ENCODE measurements at places on chromosomes 7 and 10.
A peak's percentile ranks its signal among the peaks of the same experiment; 100 is the strongest.

- DNase-seq, result peak; percentile 47
These were observed 103.0 kb upstream of the LSM8 start for GRCh38 chr7:118080947-118081346.

DNA sequence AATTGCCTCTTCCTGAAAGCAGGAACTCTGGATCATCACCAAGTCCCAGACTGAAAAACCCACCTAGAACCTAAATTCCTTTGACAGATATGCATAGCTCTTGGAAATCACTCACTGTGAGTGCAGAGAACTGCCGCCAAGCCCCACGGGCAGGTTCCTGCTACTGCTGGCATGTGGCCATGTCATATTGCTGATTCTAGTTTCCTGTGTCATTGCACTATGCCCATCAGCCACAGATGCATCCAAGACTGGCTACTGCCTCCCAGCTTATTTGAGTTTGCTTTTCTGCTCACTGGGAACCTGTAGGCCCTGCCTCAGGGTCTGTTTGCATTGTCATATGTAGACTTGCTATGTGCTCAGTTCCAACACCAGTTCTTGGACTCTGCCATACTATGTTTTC, 786.0 kb downstream of the GRID1 start:
- no peak for DNase-seq

DNA sequence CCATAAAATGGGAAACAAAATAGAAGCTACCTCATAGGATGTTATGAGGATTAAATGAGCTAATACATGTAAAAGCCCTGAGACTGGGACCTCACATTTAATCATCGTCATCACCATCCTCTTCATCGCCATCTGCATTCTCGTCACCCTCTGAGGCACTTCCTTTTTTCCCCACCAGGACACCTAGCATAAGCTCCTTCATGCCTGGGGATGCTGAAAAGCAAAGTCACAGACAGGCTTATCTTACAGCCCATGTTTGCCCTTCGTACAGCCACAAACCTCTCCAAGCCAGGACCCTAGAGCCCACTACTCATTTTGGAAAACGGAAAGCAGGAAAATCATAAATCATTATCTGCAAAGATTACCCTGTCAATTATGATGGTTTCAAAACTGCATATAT, 249.6 kb downstream of the GPAM start:
- DNase-seq, result no peak

DNA sequence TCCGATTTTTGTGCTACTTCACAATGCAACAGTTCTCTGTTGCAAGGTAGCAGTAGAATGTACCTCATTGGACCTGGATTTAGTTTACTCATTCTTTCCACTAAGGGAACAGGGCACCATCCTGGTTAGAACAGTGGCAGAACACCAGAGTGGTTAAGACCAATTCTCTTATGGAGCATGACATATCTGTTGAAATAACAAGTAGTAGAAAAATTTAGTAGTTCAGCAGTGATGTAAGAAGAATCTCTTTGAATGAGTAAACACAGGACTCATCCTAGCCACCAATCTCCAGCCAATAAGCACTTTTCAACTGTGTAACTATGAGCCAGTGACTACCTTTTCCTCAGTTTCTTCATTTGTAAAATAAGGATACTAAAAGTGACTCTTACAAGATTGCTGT, 2.4 kb downstream of the ANKRD22 start:
- DNase-seq, result no peak

GRCh38 chr10:110723224-110723891, 79.2 kb downstream of the RBM20 start:
- DNase-seq, result no peak

GRCh38 chr7:1857487-1858421, 187.7 kb downstream of the ELFN1 start:
- DNase-seq, result no peak

DNA sequence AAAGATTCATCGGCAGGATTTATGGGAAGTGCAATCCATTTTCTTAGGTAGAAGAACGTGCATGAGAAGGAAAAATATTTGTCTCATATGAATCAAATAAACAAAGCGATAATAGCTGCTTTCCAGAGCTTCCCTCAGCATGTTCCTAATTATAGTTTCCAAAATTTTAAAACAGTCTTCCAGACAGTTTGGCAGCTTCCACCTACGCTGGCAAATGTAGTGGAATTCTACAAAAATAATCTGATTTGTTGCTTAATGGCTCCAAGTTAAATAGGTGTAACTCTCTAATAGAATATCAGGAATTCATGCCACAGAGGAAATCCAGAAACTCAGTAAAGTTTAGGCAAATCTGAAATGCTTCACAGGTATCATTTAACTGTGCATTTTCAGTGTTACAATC, 23.3 kb upstream of the AGBL3 start:
- no peak for DNase-seq

- no peak for DNase-seq
These were observed 57.2 kb upstream of the OPALIN start for GRCh38 chr10:96415891-96416554.

DNA sequence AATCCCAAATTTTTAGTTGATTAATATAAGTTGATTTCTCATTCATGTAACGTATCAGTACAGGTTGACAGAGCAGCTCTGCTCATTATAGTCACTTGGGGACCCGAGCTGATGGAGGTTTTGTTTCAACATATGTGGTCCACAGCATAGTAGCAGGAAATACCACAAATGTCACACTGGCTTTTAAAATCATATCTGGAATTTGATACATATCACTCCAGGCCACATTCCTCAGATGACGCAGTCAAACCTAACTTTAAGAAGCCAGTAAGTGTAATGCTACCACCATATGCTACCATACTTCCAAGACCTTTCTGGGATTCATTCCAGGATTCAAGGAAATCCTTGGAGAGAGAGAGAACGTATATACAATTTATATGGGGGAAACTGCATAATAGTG, 156.3 kb downstream of the PHF14 start:
- no peak for DNase-seq

- DNase-seq, result no peak
These were observed 56.8 kb upstream of the TMEM229A start for GRCh38 chr7:124089621-124090020.

GRCh38 chr7:2820508-2820934, 23.6 kb downstream of the GNA12 start:
- DNase-seq, result no peak

GRCh38 chr7:96414931-96415292, 93.0 kb upstream of the SLC25A13 start:
- peak; percentile 21 for DNase-seq
